ENCODE measurements at places on chromosomes 4 and X. TPM values are rescaled to one million over a fixed set of nuclear protein-coding genes. Genes with fewer than 3 reads are reported as not detected.

- no peak for DNase-seq
Observed at GRCh38 chr4:82624819-82625218, 63.0 kb upstream of the TMEM150C start.

DNA sequence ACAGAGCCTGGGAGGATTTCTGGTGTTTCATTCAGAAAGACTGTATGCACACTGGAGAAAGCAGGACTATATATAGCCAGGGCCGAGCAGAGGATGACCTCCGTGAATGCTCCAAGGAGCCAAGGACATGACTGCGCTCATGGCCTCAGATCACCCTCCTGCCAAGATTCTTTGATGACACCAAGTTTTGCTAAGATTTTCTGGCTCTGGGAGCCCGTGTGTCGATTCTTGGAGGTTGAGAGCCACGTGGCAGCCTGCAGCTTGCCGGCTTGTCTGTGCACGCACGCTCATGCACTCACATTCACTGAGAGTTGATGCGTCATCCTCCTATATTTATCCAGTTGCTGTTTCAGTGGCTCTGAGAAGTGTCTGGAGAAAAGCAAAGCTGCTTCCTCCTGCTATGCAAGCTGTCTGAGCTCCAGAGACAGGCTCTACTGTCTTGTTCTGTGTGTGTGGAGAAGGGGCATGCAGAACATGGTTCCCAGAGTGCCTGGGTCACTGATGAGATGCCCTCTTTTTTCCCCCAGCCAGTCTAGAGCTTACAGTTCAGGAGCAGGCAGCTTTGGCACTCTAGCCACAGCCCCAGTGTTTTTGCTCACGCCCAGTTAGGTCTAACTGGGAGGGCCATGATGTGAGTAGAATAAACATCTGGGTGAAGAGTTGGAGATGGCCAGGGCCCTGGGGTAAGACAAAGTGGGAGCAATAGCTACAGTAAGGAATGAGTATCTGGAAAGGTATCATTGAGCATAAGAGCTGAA lies 64.9 kb upstream of the SCOC start:
- DNase-seq: peak; percentile 94

DNA sequence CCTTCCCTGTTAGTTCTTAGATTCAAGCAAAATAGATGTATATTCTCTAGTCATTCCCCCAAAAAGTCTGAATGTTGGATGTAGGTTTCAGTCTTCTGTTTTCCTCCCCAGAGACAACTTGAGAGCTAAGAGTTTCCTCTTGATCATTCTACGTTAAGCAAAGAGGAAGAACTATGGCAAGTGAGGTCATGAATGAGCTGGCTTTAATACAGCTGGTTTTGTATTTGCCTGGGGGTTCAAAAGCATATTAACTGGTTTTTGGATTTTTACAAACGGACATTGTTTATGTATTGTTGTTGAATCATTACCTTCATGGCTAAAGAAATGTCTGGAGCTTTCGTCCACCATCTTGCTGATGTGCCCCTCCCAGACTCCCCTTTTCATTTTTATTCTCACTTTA lies 916.7 kb upstream of the POU3F4 start:
- DNase-seq: peak; percentile 0

GRCh38 chrX:106752101-106752678 lies 25.7 kb downstream of the RNF128 start:
- DNase-seq: peak; percentile 12

GRCh38 chrX:108309144-108309543 lies 129.1 kb downstream of the COL4A6 start:
- peak; percentile 76 for DNase-seq

DNA sequence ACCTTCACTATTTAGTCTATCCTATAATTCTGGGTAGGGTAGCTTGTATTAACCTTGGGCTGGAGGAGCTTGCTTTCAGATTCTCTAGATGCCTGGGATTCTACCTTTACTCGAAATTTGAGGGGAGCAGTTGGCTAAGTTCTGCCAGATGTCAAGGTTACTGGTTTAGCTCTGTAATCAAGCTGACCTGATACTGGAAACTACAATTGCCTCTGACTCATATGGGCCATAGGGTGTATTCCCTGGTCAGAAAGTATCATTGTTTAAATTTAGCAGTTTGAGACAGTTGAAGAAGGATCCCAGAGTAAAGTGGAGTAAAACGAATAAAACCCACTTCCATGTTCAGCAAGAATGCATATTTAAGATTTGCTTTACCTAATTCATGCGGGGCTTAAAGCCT lies 337.6 kb downstream of the SPIN4 start:
- DNase-seq: no peak

GRCh38 chrX:57821703-57822387 lies 88.4 kb downstream of the ZXDA start:
- peak; percentile 69 for DNase-seq

GRCh38 chr4:57085278-57085677 lies 24.9 kb downstream of the IGFBP7 start:
- DNase-seq: no peak

DNA sequence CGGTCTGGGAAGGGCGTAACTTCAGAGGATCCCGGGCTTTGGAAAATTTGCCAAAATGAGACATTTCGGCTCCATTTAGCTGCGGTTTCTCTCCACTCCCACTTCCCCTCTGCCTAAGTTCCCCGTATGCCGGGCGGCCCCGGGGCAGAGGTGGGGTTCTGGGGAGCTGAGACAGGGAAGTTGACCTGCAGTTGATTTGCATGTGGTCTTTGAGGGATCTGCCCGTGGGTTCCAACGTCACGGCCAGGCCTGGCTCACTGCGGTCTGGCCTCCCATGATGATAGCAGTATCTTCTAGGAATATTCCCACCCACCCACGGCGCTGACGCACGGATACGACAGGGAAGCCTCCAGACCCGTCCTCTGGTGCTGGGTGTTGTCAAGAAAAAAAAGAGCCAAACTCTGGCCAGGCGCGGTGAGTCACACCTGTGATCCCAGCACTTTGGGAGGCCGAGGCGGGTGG lies 27.3 kb upstream of the CRLF2 start:
- no peak for DNase-seq

GRCh38 chr4:137200322-137200721 lies 332.0 kb downstream of the PCDH18 start:
- no peak for DNase-seq

- DNase-seq: no peak
Observed at GRCh38 chr4:182828360-182829025, 88.7 kb downstream of the DCTD start.

GRCh38 chrX:39795605-39796004 lies 302.2 kb downstream of the BCOR start:
- DNase-seq: no peak

- DNase-seq: peak; percentile 61
Observed at GRCh38 chr4:151015459-151016347, 619 bp upstream of the LRBA start.

DNA sequence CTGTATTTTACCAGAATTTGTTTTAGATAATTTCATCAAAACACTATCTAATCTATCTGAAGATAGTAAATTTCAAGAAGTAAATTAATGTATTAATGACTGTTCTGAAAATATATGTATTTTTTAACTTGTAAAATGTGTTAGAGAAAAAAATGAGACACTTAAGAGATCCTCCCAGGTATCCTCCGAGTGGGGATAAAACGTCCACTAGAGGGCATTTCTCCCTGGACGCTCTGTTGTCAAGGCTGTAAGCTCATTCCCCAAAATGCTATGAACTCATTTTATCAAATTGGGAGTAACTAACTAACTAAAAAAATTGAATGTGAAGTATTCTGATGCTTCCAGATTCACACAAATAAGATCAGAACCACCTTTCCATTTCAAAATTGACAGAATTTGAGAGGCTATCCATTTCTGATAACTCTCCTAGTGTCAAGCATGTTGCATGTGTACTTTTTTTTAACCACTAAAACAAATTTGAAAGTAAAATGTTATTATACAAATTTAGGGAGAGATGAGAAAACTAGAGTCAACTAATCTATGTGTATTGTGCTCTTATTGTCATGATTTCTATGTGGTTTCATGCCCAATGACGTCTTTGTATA lies 337.3 kb upstream of the HS3ST1 start:
- DNase-seq: peak; percentile 6

GRCh38 chr4:17328141-17328815 lies 183.6 kb downstream of the QDPR start:
- no peak for DNase-seq

GRCh38 chr4:102527695-102528283 lies 26.6 kb downstream of the NFKB1 start:
- no peak for DNase-seq

DNA sequence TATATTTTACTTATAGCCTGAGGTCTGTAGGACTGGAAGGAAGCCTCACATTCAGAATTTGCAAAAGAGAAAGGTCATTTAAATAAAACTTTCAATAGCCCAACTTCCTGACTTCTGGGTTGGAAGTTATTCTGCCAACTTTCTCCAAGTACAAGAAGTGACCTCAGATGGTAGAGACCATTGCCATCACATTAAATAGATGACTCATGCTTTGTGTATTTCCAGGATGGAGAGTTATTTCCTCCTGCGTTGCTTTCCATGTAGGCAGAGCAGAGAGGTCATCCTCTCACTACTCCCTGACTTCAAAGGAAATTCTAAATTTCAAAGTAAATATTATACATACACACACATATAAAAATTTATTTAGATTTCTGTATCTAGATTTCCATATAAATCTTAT lies 73.0 kb upstream of the NR3C2 start:
- DNase-seq: peak; percentile 1

GRCh38 chr4:87114245-87115062 lies 106.0 kb downstream of the KLHL8 start:
- DNase-seq: no peak

DNA sequence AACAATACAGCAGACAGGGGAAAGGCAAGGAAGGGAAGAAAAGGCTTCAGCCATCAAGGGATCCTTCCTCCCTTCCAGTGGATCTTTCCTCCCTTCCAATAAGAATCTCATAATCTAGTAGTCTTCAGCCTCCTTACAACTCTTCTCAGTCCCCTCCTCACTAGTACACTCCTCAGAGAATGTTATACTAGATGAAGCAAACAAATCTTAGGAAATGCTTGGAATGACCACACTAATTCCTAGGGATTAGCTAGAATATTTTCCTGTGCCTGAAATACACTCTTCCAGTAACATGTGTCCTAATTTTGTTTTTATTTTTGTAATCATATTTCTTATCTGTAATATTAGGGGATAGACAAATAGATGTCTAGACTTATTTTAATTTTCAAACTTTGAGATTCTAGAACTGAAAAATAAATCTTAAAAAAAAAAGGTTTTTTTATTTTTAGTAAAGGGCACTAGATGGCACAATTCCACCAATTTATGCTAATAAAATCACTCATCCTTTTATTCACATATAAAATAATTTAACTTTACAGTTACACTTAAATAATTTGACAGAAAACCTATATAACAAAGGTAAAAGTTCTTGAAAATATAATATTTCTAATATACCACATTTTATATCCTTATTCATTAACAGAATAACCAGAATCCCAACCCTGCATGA lies 7.0 kb upstream of the STPG2 start:
- peak; percentile 4 for DNase-seq

- DNase-seq: no peak
Observed at GRCh38 chr4:3649491-3649890, 116.7 kb upstream of the ADRA2C start.

DNA sequence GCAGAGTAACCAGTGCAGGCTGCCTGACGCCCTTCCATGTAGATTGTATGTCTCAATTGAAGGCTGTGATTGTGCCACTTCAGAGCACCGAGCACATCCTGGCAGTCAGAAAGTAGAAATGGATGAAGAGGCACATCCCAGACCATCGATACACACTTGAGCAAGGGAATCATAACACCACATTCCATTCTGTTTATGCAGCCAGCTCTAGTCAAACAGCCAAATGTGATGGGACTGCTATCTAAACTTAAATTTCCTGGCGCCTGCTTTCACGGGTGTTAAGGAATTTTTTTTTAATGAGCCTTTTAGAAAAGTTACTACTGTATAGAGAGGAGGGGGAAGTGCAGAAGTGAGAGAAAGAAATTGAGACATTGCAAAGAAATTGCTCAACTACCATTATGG lies 84.4 kb downstream of the PPARGC1A start:
- DNase-seq: no peak

DNA sequence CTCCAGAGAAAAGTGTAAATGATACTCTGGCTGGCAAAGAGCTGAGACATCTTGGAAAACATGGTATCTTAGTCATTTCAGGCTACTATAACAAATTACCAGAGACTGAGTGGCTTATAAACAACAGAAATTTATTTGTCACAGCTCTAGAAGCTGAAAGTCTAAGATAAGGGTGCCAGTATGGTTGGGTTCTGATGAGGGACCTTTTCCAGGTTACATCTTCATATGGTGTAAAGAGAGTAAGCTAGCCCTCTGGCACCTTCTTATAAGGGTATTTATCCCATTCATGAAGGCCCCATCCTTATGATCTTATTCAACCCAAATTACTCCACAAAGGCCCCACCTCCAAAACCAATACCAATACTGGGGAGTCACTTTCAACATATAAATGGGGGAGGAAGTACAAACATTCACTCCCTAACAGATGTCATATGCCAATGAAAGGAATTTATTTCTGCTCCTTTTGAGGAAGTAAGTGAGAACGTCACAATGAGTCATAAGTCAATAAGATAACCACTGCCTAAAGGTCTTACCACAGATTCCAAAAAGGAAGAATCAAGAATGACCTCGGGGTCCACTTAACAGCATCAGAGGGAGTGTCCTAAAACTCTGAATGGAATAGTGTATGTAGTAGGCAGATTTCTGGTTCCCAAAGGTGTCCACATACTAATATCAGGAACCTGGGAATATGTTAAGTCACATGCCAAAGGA lies 246.6 kb downstream of the OPHN1 start:
- DNase-seq: peak; percentile 75

GRCh38 chrX:72317139-72317538 lies 11.4 kb upstream of the CITED1 start:
- no peak for DNase-seq

CD99L2 gene
- 48.9 TPM for total RNA-seq

FAT1 gene
- 111 TPM for total RNA-seq

OCIAD1 gene
- total RNA-seq: 139 TPM

BEX1 gene
- total RNA-seq: 56.3 TPM

MAB21L2 gene
- total RNA-seq: 0.10 TPM

FOXP3 gene
- total RNA-seq: not detected

CT55 gene
- total RNA-seq: 0.39 TPM

FAM50A gene
- 37.8 TPM for total RNA-seq

Data from RPMI7951 (cell line).